ENCODE measurements at places on chromosomes 6 and 20.

DNA sequence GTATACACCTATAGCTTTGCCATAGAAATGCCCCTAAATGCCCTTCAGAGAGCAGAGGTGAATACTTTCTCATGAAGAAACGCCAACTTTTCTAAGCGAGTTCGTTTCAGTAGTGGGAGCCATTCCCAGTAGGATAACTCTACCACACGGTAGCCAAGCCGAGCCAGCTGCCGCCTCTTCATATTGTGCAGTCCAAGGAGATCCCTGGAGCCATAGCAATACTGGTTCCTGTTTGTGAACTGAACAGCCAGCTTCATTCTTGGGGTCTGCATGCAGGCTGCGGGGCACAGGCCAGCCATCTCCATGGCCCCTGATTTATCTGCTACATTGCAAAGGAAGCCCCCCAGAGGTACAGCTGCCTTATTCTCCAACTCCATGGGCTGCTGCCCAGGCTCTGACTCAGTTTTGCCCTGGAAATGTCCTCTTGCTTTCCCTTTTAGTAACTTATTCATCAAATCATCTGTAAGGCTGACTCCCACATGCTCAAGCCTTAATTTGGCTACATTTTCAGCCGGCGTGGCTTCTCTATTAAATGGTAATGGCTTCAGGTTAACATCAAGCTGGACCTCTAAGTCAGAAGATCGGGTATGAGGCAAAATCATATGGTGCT, 12.8 kb downstream of the FASTKD5 start:
- DNase-seq: no peak

- no peak for DNase-seq
These were observed 91.8 kb downstream of the CARMIL1 start for GRCh38 chr6:25371037-25371347.

GRCh38 chr6:101181006-101181405, 212.5 kb upstream of the GRIK2 start:
- no peak for DNase-seq

- DNase-seq: no peak
These were observed 175.2 kb downstream of the ZMYND8 start for GRCh38 chr20:47181056-47181862.

- no peak for DNase-seq
These were observed 18.6 kb downstream of the SNX14 start for GRCh38 chr6:85574932-85575598.

- DNase-seq: no peak
These were observed 167.2 kb downstream of the LINC00237 start for GRCh38 chr20:20939006-20939405.

DNA sequence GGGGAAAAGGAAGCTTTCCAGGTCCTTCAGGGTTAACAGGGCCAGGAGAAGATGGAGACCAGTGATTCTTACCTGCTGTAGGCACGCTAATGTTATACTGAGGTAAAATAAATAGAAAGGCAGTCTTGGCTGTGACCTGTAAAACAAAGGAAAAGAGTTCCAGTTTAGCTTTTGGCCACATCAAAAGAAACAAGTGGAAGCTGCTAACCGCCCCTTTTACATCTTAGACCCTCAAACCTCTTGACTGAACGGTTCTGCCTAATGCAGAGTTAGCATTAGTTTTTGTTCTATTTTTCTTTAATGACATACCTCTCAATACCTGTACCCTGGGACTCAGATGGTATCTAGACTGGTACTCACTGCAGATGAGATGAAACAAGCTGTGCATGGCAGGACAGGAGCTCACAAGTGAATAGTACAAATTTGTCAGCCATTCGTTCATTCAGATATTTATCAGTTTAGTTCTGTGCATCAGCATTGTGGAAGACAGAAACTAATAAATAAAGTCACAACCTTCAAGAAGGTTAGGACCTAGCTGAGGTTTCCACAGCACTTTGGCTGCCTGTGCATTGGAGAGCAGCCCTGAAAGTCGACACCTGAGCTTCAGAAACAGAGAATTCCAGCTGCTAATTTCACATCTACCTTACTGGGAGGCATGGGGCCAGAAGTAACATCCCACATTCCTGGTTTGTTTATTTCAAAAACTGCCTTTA, 41.0 kb downstream of the TRAM2 start:
- DNase-seq: no peak

GRCh38 chr6:149529650-149530049, 16.2 kb downstream of the PPIL4 start:
- no peak for DNase-seq

- no peak for DNase-seq
These were observed 11.3 kb upstream of the PTPRK start for GRCh38 chr6:128531696-128532095.

DNA sequence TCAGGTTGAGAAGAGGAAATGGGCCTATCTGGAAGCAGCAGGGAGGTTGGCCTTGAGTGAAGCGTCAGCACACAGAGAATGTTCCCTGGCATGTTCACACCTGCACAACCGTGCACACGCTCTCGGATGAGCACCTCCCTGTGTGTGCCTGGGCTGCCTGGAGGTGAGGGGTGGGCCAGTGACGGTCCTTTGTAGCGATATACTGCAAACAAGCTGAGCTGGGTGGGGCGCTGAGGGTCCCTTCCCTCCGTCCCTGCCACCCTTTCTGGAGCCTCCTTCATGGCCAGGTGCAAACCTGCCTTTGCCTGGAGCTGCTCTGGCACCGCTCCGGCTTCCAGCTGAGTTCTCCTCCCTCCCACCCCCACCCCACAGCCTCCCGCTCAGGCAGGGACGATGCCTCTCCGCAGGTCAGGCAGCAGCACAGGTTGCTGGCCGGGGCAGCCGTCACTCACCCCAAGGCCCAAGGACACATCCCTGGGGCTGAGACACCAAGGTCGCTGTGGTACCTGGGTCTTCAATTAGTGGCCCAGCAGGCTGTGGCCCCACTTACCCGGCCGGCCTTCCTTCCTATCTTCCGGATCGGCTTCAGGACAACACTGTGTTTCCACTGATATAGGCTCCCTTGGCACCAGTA, 111.6 kb downstream of the ERMARD start:
- no peak for DNase-seq
